ENCODE measurements at places on chromosomes 2 and 18. TPM values are rescaled to one million over a fixed set of nuclear protein-coding genes. Genes with fewer than 3 reads are reported as not detected.

DNA sequence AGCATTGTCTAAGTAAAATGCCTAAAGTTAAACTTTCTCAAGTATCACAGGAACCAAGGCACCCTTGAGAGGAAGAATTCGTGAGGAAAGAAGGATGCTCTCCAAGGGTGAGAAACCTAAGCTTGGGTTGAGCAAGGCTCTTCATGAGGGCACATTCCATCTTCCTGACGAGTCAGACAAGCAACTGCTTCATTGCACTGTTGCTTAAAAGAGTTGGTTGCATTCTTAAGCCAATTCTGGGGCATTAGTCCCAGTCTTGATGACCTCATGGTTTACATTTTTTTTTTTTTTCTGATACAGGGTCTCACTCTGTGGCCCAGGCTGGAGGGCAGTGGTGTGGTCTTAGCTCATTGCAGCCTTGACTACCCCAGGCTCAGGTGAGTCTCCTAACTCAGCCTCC lies 237.5 kb downstream of the ACTR3 start:
- peak; percentile 42 for DNase-seq

GRCh38 chr2:177143444-177143843 lies 69.2 kb upstream of the HNRNPA3 start:
- peak; percentile 66 for DNase-seq

The TOGARAM2 gene
- 0.28 TPM for total RNA-seq

GRCh38 chr2:23124214-23124750 lies 260.7 kb upstream of the KLHL29 start:
- no peak for DNase-seq

The SLC40A1 gene
- 5.0 TPM for total RNA-seq

The DNER gene
- total RNA-seq: under 0.01 TPM

- no peak for DNase-seq
Measured at GRCh38 chr2:171487803-171488259, 34.4 kb upstream of the CYBRD1 start.

The GBX2 gene
- total RNA-seq: not detected

The MSGN1 gene
- total RNA-seq: not detected
